ENCODE measurements at places on chromosomes 6 and 20. TPM values are rescaled to one million over a fixed set of nuclear protein-coding genes. Genes with fewer than 3 reads are reported as not detected.

DNA sequence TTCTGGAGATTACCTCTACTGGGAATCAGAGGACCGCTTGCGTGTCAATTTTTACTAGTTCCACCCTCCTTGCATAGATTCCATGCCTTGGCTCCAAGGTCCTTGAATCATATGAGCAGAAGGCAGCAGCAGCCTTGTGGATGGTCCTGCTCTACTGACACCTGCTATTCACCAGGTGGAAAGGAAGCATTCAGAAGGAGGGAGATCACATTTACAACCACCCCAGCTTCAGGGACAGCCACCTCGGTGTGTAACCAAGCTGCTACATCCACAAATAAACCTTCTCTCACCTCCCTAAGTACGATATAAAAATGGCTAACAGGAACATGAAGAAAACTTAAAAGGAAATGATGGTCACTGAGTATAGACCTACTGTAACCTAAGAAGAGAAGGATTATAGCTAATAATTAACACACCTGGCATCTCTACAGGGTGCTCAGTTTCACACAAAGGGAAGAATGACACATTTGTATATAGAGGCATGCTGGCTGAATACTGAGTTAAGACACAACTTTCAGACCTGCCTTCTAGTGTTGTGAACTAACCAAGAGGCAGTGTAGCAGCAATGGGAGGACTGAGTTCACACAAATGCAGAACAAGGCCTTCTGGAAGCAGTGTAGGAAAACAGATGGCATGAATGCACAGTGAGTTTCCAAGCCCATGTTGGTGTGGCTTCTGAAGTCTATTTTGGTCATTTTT lies 46.3 kb upstream of the SRPK1 start:
- DNase-seq, result peak; percentile 84

GRCh38 chr6:52304983-52305390 lies 20.4 kb upstream of the MCM3 start:
- no peak for DNase-seq

The WFDC10A gene
- not detected for total RNA-seq

DNA sequence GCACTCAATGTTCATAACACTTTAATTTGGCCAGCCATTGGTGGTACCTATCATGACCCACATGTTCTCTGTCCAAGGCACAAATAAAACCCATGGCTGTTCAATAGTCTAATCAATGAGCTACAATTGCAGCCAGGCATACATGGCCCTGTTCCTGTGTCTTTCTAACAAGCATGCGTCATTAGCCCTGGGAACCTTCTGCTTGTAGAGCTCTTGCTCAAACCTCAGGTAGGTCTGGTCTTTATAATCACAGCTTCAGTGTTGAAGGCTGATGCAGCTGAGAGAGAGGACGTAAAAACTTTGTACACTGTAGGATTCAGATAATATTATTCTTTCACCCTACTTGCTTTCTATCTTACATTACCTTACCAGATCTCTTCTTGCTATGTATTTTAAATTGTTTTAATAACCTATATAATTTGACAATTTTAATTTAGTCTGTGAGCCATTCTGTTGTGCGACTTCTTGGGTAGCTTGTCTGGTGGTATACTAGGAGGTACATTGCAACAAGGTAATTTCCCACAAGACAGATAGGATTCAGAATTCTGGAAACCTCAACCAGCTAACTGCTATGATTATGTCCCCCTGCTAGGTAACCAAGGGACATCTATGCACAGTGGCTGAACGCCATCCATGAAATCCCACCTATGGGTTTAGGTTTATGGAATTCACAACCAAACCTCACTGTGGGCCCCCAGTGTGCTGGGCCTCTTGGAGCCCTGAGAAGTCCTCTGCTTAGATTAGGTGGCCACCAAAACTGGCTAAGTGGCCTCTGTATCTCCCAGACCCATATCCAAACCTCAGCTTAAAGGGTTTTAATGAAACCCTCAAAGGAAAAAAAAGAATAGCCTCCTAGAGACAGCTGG lies 55.4 kb upstream of the RIPOR2 start:
- DNase-seq, result no peak

The SYCP2 gene
- total RNA-seq, result 8.6 TPM

Measured in G401 (cell line).